ENCODE measurements at places on chromosomes 2 and 18.

DNA sequence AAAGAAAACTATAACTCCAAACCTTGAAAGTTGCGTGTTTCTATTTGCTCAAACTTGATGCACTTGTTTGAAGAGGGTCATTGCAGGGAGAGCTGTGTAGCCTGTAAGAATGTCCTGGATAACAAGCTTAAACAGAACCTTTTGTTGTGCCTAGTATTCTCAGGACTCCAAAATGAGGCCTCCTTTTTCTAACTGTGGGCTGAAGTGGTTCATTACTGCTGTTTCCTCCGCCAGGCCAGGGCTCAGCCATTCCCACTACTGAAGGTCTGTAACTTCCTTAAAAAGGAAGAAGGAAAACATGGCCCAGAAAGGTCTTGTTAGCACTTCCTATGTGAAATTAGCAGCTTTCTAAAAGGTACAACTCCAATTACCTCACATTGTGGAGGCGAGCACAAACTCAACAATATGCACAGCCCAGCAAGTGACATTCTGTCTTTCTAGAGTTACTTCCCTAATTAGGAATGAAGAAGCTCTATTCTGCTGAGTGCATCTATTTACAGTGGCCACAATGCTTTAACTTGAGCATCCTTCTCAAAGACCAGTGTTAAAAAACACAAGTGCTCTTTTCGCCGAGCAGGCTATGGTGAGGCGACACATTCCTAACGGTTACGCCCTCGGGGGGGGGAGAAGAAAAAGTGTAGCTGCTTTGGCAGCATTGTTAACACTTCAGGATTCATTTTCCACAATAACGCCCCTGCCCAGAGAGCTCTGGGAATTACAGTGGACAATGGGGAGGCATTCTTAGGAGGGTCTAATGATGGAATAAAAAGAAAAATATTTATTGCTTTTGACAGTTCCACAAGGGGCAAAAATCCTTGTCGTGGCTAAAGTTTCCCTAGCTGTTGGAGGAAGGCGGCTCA, 136.9 kb upstream of the SIX3 start:
- DNase-seq = no peak

- no peak for DNase-seq
These were observed 267.9 kb downstream of the LPIN1 start for GRCh38 chr2:12014088-12014960.

DNA sequence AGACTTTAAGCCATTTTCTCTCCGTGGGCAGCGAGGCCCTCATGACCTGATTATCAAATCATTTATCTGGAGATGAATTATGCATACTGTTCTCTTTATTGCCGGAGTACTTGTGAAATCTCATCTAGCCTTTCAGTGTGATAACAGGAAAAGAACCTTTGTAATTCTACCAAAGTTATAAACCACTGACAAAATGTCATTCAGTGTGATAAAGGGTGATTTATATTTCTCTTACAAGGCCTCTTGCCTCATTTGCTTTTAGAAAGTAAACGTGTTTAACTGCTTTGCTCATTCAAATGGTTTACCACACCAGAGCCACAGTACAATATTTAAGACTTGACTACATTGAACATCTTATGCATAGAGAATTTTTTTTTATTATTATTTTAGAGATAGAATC, 13.8 kb downstream of the MTCL1 start:
- no peak for DNase-seq

GRCh38 chr2:89841476-89841840, 1150.0 kb downstream of the RPIA start:
- DNase-seq = no peak

DNA sequence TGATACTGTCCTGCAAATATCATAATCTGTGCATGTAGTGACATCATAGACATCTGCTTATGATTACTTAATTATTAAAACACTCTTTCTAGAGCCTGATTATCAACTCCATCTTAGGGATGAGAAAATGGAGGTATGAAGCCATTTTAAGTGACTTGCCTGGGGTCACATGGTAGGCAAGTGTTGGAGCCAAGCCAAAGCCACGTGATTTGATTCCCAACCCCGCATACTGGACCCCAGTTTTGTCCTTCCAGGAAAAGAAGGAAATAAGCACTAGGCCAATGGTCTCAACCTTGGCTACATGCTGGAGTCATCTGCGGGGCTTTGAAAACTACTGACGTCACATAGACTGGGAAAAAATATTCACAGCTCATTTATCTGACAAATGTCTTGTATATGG, 19.6 kb upstream of the SEH1L start:
- no peak for DNase-seq

GRCh38 chr2:105934467-105934866, 189.8 kb downstream of the NCK2 start:
- DNase-seq = no peak

DNA sequence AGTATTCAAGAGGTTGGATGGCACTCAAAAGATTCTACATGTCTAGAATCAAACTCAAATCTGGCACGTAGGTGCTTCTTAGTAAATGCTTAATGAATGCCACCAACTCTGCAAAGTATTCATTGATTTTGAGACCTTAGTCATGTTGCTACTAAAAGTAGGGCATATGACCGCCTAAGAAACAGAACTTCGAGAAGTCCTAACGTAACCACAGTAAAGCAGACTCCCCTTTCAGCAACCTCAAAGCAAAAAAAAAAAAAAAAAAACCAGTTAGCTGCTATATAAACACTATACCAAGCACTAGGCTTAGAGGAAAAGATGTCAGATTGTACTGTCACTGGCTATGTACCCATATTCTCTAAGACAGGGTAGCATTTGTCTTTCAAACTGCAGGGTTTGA, 33.9 kb downstream of the PTCD3 start:
- no peak for DNase-seq

Measured in stimulated activated CD4-positive, alpha-beta T cell treated with anti-CD3 and anti-CD28 coated beads, Interleukin-12 subunit alpha, Interleukin-12 subunit beta, amount 100 ng/mL, for 24 hours (primary cell).